SJSA1 (cell line): ENCODE measurements at places on chromosomes 2 and 18. TPM values are rescaled to one million over a fixed set of nuclear protein-coding genes. Genes with fewer than 3 reads are reported as not detected.
A peak's percentile ranks its signal among the peaks of the same experiment; 100 is the strongest.

GRCh38 chr18:12598181-12598930 is 59.6 kb downstream of the SPIRE1 start:
- H3K27ac ChIP-seq = peak overlapping the region; percentile 76
- no peaks in the 10 kb centered on the region for H3K27me3 ChIP-seq
- no peak for DNase-seq
- H3K4me3 ChIP-seq = no peak overlapping the region
- H3K36me3 ChIP-seq = no peaks in the 10 kb centered on the region

Gene CXCR2
- not detected in 2 replicates for total RNA-seq

GRCh38 chr18:43180814-43181213 is 65.3 kb upstream of the RIT2 start:
- no peaks in the 10 kb centered on the region for H3K4me1 ChIP-seq
- no peak for DNase-seq
- H3K4me3 ChIP-seq = no peak overlapping the region
- H3K36me3 ChIP-seq = no peaks in the 10 kb centered on the region
- H3K27me3 ChIP-seq = no peaks in the 10 kb centered on the region

DNA sequence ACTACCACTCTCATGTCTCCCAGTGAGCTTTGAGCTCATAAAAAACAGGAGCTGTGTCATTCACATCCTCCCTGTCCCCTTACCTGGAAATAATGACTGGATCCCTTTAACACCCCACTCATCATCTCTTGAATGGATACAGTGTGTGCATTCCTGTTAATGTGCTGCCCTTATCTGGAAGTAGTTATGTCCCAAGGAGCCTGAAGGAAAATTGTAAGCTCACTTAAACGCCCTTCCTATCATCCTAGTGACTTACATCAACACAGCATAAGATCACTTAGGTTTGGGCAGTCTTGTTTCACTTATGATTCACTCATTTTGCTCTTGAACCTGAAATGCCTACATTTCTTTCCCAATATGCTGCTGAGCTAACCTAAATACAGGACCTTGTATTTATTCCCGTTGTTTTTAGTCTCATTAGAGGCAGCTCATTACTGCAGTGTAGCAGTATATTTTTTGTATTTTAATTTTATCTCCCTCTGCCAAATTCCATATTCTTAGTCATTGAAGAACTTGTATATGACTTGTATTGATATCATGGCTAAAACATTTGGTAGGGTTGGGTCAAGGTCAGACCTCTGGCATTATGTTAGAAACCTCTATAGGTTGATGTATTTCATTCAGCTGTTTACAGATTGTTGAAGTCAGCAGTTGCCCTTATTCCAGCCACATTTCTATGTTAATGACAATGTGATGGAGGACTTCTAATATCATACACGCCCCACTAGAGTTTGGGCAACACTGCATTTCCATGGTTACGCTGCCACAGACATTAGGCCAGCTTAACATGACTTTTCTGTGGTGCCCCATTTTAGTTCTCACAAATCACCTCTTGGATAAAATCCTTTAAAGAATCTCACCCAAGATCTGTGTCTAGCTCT is 72.9 kb downstream of the PKP4 start:
- H3K27ac ChIP-seq = no peak overlapping the region
- H3K27me3 ChIP-seq = no peaks in the 10 kb centered on the region
- H3K36me3 ChIP-seq = peaks cover 7% of the 10 kb centered on the region; the same call in 1 of the 2 replicates

Gene CCDC121
- 2.4 and 2.9 TPM in 2 replicates for total RNA-seq

GRCh38 chr2:113324684-113325160 is 46.0 kb upstream of the PAX8 start:
- peak overlapping the region; percentile 27 for H3K4me3 ChIP-seq
- DNase-seq = peak; percentile 62
- no peaks in the 10 kb centered on the region for H3K36me3 ChIP-seq
- no peaks in the 10 kb centered on the region for H3K27me3 ChIP-seq
- peak overlapping the region; percentile 53; the same call in 1 of the 2 replicates for H3K27ac ChIP-seq

DNA sequence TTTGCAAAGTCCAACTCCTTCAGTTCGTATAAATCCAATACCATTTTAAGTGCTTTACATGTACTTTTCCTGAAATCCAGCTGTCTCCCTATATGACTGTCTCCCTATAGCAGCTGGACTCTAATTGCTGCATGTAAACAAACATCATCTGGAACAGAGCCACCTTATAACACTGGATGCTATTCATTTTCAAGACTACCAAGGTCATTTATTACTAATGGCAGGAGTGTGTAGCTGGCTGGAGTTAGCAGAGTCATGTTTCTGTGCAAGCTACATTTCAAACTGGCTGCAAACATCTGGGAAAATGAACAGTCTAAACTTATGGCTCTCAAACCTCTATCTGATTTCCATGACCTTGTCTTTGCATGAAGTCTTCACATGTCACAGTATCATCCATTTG is 575.2 kb downstream of the PIK3C3 start:
- no peaks in the 10 kb centered on the region for H3K4me1 ChIP-seq
- no peak for DNase-seq
- H3K4me3 ChIP-seq = no peak overlapping the region
- H3K27ac ChIP-seq = no peak overlapping the region
- H3K36me3 ChIP-seq = no peaks in the 10 kb centered on the region

Gene RNF144A
- 5.3 and 7.3 TPM in 2 replicates for total RNA-seq

- H3K4me3 ChIP-seq = no peak overlapping the region
- H3K4me1 ChIP-seq = no peaks in the 10 kb centered on the region
- no peak overlapping the region for H3K27ac ChIP-seq
- no peaks in the 10 kb centered on the region for H3K36me3 ChIP-seq
- H3K27me3 ChIP-seq = peaks cover 3% of the 10 kb centered on the region; the same call in 1 of the 2 replicates
Observed at GRCh38 chr2:11498543-11499034, 32.6 kb upstream of the E2F6 start.

GRCh38 chr2:33478968-33479731 is 2.7 kb downstream of the RASGRP3 start:
- H3K4me3 ChIP-seq = no peak overlapping the region
- DNase-seq = no peak

Gene GAL3ST2
- not detected in 2 replicates for total RNA-seq

GRCh38 chr2:75186821-75187220 is 12.5 kb downstream of the TACR1 start:
- no peaks in the 10 kb centered on the region for H3K36me3 ChIP-seq
- no peak for DNase-seq
- no peak overlapping the region for H3K4me3 ChIP-seq
- H3K27ac ChIP-seq = no peak overlapping the region
- H3K4me1 ChIP-seq = no peaks in the 10 kb centered on the region

Gene FBLN7
- not detected in 2 replicates for total RNA-seq

Gene SCN7A
- total RNA-seq = 0.05 TPM in 1 of 2 replicates, not detected in the other

DNA sequence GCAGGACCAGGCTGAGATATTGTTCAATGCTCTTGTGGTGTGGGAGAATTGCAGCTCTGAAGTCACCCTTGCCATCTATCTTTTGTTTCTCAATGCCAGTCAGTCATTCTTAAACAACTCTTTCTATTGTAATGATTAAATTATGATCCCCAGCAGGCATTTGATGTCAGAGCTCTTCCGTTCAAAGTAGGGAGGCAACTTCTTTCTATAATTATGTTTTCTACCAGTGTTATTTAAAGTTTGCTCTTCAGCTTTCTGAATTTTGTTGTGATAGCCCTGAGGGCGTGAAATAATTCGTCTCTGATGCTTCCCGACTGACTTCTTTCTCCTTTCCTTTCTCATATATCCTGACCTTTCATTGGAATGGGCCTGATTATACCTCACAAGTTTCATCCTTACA is 161.4 kb upstream of the KLHL14 start:
- DNase-seq = no peak
- H3K4me3 ChIP-seq = no peak overlapping the region
- H3K27ac ChIP-seq = no peak overlapping the region
- no peaks in the 10 kb centered on the region for H3K27me3 ChIP-seq
- H3K36me3 ChIP-seq = no peaks in the 10 kb centered on the region
- no peaks in the 10 kb centered on the region for H3K4me1 ChIP-seq

GRCh38 chr18:77005651-77006195 is 126.9 kb downstream of the MBP start:
- DNase-seq = no peak
- H3K27ac ChIP-seq = no peak overlapping the region
- H3K4me3 ChIP-seq = no peak overlapping the region
- peaks cover 33% of the 10 kb centered on the region; the same call in 1 of the 2 replicates for H3K27me3 ChIP-seq
- H3K4me1 ChIP-seq = no peaks in the 10 kb centered on the region
- no peaks in the 10 kb centered on the region for H3K36me3 ChIP-seq

GRCh38 chr2:201698588-201699226 is at the start of gene MPP4:
MPP4 (minus strand) TSS chr2:201698644; CDS start chr2:201693954, 4,690 bp downstream.
- peaks cover 26% of the 10 kb centered on the region for H3K36me3 ChIP-seq
- peak within 1 kb of the TSS; percentile 78 for H3K27ac ChIP-seq
- DNase-seq = no peak

- no peak overlapping the region for H3K27ac ChIP-seq
- peaks cover 25% of the 10 kb centered on the region for H3K4me1 ChIP-seq
- no peaks in the 10 kb centered on the region for H3K36me3 ChIP-seq
- no peak overlapping the region for H3K4me3 ChIP-seq
- no peak for DNase-seq
Observed at GRCh38 chr2:953975-954686, 3.5 kb downstream of the SNTG2 start.

Gene DSG4
- total RNA-seq = not detected in 2 replicates

- H3K4me3 ChIP-seq = no peak overlapping the region
- no peaks in the 10 kb centered on the region for H3K36me3 ChIP-seq
- H3K27me3 ChIP-seq = 0 out of 2 replicates have a peak, but pooled peaks cover 2% of the 10 kb centered on the region
- no peak overlapping the region for H3K27ac ChIP-seq
- H3K4me1 ChIP-seq = no peaks in the 10 kb centered on the region
Observed at GRCh38 chr18:45156946-45157345, 458.3 kb upstream of the SLC14A2 start.

Gene CIB4
- total RNA-seq = not detected in 2 replicates

DNA sequence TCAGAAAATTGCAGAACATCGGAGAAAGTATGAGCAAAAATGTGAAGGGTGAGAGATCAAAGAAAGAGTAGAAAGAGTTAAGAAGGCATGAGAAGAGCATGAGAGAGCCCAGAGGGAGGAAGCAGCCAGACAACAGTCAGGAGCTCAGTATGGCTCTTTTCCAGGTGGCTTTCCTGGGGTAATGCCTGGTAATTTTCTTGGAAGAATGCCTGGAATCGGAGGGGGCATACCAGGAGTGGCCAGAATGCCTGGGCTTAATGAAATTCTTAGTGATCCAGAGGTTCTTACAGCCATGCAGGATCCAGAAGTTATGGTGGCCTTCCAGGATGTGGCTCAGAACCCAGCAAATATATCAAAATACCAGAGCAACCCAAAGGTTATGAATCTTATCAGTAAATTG is 271.8 kb upstream of the TFPI start:
- no peak overlapping the region for H3K27ac ChIP-seq
- no peak for DNase-seq
- no peaks in the 10 kb centered on the region for H3K36me3 ChIP-seq

Gene FTCDNL1
- total RNA-seq = not detected in 2 replicates

Gene KCNS3
- total RNA-seq = 4.9 and 35.6 TPM in 2 replicates

DNA sequence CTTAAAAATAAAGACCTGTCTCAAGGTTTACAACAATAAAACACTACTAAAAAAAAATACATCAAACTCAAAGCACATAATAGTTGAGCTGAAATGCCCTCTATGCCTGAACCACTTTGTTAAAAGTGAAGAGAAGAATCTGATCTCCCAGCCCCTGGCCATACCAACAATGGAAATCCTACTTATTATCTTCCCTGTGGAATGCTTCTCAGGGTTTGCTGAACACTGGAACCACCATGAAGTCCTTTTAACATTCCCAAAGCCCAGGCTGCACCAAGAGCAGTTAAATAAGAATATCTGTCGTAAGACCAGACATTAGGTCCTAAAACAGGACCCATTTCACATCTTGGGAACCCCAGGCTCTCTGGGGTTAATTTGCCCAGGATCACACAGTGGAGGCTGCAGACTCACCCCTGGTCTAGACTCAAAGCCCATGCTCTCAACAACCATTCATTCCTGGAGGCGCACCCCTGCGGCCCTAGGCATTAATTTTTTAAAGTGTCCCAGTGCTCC is 285.8 kb downstream of the STK39 start:
- H3K4me3 ChIP-seq = no peak overlapping the region
- 0 out of 2 replicates have a peak, but pooled peaks cover 9% of the 10 kb centered on the region for H3K36me3 ChIP-seq
- no peaks in the 10 kb centered on the region for H3K4me1 ChIP-seq
- no peak for DNase-seq
- no peak overlapping the region for H3K27ac ChIP-seq

Gene IWS1
- 73.7 and 127 TPM in 2 replicates for total RNA-seq

DNA sequence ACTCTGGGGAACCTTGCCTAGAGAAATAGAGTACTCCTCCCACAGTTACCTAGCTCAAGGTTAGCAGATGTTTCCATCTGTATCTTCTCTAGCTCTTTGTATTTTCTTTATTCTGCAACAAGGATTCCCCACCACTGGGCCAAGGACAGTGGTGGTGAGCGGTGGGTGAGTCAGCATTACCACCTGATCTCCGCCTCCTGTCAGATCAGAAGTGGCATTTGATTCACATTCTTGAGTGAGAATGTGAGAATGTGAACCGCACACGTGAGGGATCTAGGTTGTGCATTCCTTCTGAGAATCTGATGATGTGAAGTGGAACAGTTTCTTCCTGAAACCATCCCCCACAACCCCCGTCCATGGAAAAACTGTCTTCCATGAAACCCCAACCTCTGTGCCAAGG is 9.0 kb downstream of the EPB41L3 start:
- no peaks in the 10 kb centered on the region for H3K4me1 ChIP-seq
- H3K4me3 ChIP-seq = no peak overlapping the region
- no peaks in the 10 kb centered on the region for H3K36me3 ChIP-seq
- no peak overlapping the region for H3K27ac ChIP-seq

GRCh38 chr2:203787979-203788378 is 79.6 kb upstream of the CTLA4 start:
- H3K4me1 ChIP-seq = peaks cover 13% of the 10 kb centered on the region
- H3K27ac ChIP-seq = no peak overlapping the region
- no peaks in the 10 kb centered on the region for H3K27me3 ChIP-seq
- no peak overlapping the region for H3K4me3 ChIP-seq
- no peaks in the 10 kb centered on the region for H3K36me3 ChIP-seq

DNA sequence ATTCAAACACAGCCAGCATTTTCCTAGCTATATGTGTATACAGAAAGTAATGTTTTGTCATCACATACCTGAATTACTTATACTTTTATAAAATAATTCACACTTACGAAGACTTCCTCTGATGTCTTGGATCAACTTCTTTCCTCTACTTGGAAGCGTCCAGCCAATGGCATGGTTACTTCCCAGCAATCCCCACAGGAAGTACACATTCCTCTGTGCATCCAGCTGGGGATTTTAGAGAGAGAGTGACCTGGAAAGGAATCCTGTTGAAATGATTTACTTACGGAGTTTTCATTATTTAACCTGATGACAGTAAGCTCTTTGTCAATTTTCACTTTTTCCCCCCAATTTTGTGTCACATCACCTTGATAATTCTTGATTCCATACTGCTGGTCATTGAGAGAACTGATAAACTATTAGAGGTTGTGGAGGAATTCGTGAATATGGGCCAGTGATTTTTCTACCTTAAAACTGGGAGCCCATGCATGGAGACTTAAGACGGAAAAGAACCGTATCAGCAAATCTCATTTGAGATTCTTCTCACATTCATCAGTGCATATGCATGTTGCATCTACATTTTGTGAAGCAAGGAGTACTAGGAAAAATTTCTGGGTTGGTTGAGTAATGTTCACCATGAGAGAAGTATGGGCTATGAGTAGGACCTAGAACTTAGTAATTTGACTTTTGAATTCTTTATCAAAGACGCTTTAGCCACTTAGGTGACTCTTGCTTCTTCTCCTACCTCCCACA is 9.0 kb upstream of the IL18R1 start:
- no peak for DNase-seq
- H3K36me3 ChIP-seq = no peaks in the 10 kb centered on the region
- no peak overlapping the region for H3K4me3 ChIP-seq
- peaks cover 6% of the 10 kb centered on the region; the same call in 1 of the 2 replicates for H3K27me3 ChIP-seq
- no peaks in the 10 kb centered on the region for H3K4me1 ChIP-seq
